Stimulated activated naive CD4-positive, alpha-beta T cell (primary cell): ENCODE measurements at places on chromosomes 3 and 15.
A peak's percentile ranks its signal among the peaks of the same experiment; 100 is the strongest.

- no peak for DNase-seq
Observed at GRCh38 chr3:85589145-85589544, 630.4 kb downstream of the CADM2 start.

GRCh38 chr3:37014620-37015019, 21.3 kb downstream of the MLH1 start:
- no peak for DNase-seq

GRCh38 chr3:152438706-152439105, 170.0 kb downstream of the MBNL1 start:
- DNase-seq = no peak

- no peak for DNase-seq
Observed at GRCh38 chr3:127019449-127019848, 36.5 kb downstream of the PLXNA1 start.

- no peak for DNase-seq
Observed at GRCh38 chr3:13158871-13159270, 85.6 kb upstream of the IQSEC1 start.

- no peak for DNase-seq
Observed at GRCh38 chr15:79540551-79540950, 108.4 kb downstream of the MINAR1 start.

DNA sequence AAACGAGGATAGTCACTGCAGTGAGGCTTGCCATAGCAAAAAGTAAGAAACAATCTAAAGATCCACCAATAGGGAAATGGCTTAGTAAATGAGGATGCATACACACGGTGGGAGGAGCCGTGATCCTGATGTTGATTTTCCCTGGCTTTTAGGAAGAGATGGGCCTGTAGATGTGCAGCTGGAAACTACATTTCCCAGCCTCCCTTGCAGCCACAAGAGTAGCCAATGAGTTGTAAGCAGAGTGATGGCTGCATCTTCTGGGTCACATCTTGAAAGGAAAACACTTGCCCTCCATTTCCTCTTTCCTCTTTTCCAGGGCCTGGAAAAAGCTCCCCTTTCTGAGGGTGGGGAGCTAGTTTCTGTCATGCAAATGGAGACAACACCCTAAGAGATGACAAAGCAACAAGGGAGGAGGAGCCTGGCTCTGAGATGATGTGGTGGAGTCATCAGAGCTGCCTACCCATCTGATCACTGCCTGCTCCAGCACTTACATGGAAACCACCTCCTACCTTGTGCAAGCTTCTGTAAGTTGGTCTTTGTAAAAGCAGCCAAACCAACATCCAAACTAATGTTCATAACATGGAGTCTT, 139.1 kb downstream of the TLE3 start:
- DNase-seq = no peak

DNA sequence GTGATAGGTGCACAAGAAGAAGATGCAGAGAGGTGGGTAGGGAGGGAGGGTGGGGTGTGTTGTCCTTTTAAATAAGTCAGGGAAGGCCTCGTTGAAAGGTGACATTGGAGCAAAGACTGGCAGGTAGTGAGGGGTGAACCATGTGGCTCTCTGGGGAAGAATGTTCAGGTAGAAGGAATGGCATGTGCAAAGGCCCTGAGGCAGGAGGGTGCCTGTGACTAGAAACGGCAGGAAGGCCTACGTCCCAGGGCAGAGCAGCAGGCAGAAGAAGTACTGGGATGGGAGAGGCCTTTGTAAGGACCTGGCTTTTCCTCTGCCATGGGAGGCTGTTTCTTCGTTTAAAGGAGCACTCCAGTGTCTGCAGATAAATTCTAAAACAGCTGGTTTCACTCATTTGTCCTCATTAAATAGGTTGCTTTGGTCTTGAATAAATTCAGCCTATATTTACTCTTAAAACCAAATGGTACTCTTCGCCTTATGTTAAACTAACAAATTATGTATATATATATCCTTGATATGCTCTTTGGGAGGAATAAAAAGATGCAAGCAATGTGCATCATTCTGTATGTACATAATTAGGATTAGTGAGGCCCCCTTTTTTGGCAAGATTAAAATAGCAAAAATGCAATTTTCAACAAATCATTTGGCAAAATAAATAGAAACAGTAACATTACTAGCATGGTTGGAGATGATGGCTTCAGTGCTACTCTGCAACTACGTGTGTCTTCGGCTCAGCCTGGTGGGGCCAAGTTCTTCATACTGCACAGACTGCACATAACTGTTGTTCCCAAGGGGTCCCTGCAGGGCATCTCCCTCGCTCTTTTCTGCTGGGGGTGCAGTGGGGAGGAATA, 151.4 kb downstream of the KLF13 start:
- no peak for DNase-seq

DNA sequence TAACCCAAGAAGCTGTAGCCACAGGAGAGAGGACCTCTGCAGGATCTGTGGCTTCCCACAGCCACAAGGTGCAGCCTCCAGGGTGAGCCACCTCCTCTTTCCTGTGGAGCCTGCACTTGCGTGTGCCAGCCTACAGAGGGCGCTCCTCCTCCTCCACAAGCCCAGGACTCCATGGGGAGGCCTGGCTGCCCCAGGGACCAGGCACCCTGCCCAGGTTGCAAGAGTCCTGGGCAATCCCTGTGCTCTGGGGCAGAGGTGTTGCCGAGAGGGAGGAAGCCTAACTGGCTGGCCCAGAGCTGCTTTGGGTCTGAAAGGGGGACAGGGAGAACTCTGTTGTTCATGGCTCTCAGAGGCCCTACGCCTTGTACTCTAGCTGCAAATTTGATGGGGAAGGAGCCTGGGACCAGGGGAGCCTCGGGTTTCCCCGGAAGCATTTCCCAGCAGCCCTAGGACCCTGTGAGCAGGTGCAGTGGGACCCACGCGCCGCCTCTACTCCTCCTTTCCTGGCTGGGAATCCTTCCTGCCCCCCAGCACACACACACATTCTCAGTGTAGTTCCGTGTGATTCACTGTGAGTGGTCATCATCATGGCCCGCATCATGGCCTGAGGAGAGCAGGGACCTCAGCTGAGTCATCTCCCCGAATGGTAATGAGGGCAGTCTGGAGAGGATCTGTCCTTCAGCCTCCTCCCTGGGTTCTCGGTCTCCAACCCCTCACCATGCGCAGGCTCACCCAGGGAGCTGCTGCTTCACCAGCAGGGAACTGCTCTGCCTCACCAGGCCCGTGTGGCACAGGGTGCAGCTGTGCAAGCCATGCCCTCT, 24.3 kb downstream of the TBC1D21 start:
- DNase-seq = peak; percentile 5

- no peak for DNase-seq
Observed at GRCh38 chr3:125154800-125155269, 57.7 kb downstream of the SLC12A8 start.

- DNase-seq = peak; percentile 21
Observed at GRCh38 chr15:45126535-45127158, 3.0 kb downstream of the DUOXA1 start.

- DNase-seq = no peak
Observed at GRCh38 chr3:139353920-139354556, 10.2 kb downstream of the MRPS22 start.

DNA sequence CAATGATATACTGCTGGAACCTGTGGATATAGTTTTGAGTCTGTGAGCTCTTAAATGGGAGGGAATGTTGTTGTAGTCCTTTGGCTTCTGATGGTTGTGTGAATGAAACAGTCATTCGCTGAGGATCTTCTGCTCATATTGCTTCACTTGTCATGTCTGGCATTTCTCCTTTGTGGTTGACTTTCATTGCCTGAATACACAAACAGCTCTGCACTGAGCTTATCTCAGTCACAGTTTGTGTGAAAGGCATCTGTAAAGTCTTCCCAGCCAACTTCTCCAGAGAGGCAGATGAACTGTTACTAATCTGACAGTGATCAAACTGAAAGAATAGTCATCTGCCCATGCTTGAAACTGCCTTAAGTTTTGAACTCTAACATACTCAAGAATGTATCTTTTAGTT, 59.8 kb downstream of the TMED3 start:
- no peak for DNase-seq

DNA sequence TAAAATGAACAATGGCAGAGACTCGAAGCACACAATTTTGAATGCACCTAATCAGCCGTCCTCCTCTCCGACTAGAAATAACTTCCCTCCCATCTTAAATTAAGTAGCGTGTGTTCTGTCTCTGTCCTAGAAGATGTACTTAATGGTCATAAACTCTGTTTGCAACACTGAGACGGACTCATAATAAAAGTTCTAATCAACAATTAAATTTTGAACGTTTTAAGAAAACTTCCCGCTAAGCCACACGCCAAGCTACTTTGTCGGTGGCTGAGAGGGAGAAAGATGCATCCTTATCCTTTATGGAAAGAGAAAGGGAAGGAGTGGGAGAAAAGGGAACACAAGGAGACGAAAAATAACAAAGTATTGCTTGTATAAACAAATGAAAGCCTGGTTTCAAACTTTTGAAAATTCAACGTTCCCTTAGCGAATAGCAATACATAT, 989 bp downstream of the GNB4 start:
- DNase-seq = no peak

DNA sequence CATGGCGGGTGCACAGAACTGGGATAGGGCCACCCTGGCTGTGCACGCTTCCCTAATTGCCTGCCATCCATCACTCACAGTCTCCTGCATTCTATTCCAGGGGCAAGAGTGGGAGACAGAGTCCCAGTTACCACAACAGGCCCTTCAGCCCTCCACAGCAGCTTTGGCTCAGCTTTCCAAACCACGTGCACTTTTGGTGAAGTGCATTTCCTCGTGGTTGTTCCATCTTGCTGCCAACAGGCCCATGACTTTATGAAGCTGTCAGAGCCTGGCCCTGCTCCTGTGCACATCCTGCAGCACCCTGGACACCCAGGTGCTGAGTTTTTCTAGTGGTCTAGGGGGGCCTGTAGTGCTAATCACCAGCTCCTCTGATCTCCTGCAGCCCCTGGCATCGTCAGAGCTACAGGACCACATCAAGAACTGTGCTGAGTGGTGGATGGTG, 110.2 kb downstream of the ADCY5 start:
- no peak for DNase-seq

GRCh38 chr3:67018105-67018788, 20.1 kb downstream of the KBTBD8 start:
- no peak for DNase-seq

DNA sequence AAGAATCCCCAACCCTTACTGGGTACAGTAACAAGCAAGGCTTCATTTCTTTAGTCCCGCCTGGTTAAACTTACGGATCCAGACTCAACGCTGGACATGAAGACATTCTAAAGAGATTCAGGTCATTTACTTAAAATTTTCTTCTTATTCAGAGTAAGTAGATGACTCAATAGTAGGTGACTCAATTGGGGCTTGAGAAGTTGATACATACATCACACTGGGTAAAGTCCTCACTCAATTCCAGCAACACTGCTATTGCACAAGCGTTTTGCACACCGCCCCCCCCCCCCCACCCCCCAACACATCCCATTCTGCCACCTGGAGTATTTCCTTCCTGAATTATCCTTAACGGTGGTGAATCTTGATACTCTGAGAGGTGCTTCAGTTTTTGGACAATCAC, 610.0 kb downstream of the FOXP1 start:
- no peak for DNase-seq

- DNase-seq = no peak
Observed at GRCh38 chr3:30401971-30402370, 204.4 kb upstream of the TGFBR2 start.

DNA sequence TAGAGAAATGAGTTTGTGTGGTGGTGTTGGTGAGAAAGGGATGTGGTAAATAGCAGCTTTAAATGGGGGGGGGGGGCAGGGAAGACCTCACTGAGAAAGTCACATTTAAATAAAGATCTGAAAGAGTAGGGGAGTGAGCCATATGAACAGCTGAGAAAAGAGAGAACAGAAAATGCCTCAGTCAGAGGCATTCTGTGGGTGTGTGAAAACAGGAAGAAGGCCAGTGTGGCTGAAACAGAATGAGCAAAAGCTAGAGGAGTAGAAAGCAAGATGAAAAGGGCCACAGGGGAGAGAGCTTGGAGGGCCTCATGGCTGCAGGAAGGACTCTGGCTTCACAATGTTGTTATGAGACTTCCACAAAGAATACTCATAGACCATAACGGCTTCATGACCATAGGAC, 783.3 kb downstream of the ZPLD1 start:
- DNase-seq = no peak

- no peak for DNase-seq
Observed at GRCh38 chr15:39110746-39111145, 470.1 kb upstream of the THBS1 start.

GRCh38 chr3:171444001-171444690, 16.1 kb downstream of the TNIK start:
- DNase-seq = no peak

- DNase-seq = no peak
Observed at GRCh38 chr3:36701249-36701572, 63.1 kb downstream of the DCLK3 start.

GRCh38 chr3:128621234-128621633, 29.4 kb downstream of the RPN1 start:
- DNase-seq = no peak

GRCh38 chr15:51724673-51725072, 12.8 kb downstream of the LYSMD2 start:
- no peak for DNase-seq
